Activated T-cell treated with anti-CD3 and anti-CD28 coated beads, Interleukin-2, amount 50 U/mL, for 4 hours (primary cell): ENCODE measurements at places on chromosomes 7 and 10. TPM values are rescaled to one million over a fixed set of nuclear protein-coding genes. Genes with fewer than 3 reads are reported as not detected.

Gene SPDYE2
- not detected for total RNA-seq

Gene SPDYE16
- not detected for total RNA-seq

Gene TMEM196
- total RNA-seq, result not detected

Gene CPED1
- total RNA-seq, result 0.69 TPM

Gene COL13A1
- total RNA-seq, result not detected

Gene AKR1E2
- total RNA-seq, result 3.8 TPM

Gene CYP17A1
- 1.5 TPM for total RNA-seq

Gene ACTL6B
- not detected for total RNA-seq
